ENCODE measurements at places on chromosomes 2 and 18. TPM values are rescaled to one million over a fixed set of nuclear protein-coding genes. Genes with fewer than 3 reads are reported as not detected.

The DLGAP1 gene
- total RNA-seq = not detected

The MARCHF4 gene
- 1.5 TPM for total RNA-seq

- DNase-seq = no peak
- H3K4me1 ChIP-seq = no peaks in the 10 kb centered on the region
- no peaks in the 10 kb centered on the region for H3K27me3 ChIP-seq
- H3K4me3 ChIP-seq = no peak overlapping the region
- no peak overlapping the region for H3K27ac ChIP-seq
- no peaks in the 10 kb centered on the region for H3K36me3 ChIP-seq
Observed at GRCh38 chr18:70981400-70982140, 692.7 kb downstream of the SOCS6 start.

- no peak for DNase-seq
- H3K4me3 ChIP-seq = no peak overlapping the region
- H3K27ac ChIP-seq = no peak overlapping the region
- H3K4me1 ChIP-seq = peaks cover 15% of the 10 kb centered on the region
Observed at GRCh38 chr2:224994242-224994823, 47.9 kb downstream of the DOCK10 start.

DNA sequence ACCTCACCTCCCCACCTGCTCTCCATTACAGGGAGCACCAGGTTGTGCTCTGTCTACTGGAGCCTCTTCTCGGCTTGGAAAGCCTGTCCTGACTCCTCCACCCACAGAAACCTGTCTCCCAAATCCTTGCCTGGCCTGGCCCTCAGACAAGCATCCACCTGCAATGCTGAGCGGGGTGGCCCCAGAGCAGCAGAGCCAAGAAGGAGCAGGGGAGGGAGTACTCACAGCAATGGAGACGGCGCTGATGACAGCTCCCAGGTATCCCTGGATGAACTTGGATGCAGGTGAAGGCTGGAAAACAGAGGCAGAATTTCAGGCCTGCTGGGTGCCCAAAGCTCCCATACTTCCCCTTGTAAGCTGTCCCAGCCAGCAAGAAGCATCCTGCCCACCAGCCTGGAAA is 72.8 kb downstream of the SFXN5 start:
- H3K36me3 ChIP-seq = no peaks in the 10 kb centered on the region
- H3K4me1 ChIP-seq = peaks cover 10% of the 10 kb centered on the region
- H3K4me3 ChIP-seq = no peak overlapping the region
- no peak for DNase-seq

- peaks cover 6% of the 10 kb centered on the region for H3K27me3 ChIP-seq
- no peaks in the 10 kb centered on the region for H3K4me1 ChIP-seq
- no peak for DNase-seq
- H3K36me3 ChIP-seq = no peaks in the 10 kb centered on the region
- no peak overlapping the region for H3K4me3 ChIP-seq
Observed at GRCh38 chr18:75377258-75377657, 50.2 kb downstream of the SMIM21 start.

All from osteoblast (primary cell).